ENCODE measurements at places on chromosomes 5 and 9.

GRCh38 chr9:133375116-133375723 is 640 bp downstream of the SURF4 start:
- no peak for DNase-seq

DNA sequence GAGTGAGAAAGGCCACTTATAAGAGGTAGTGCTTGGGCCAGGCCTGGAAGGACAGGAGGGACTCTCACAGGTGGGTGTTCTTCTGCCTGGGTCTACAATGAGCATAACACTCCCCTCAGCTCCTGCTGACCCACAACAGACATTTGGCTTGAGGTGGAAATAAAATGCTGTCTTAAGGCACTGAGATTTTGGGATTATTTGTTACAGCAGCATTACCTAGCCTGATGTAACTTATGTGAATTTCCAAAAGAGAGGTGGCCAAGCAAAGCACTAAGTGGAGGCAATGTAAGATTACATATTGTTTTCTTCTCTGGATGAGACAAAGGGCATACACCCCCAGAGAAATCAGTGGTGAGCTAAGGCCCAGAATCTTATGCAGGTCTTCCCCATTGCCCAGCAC is 221.5 kb downstream of the PAX5 start:
- DNase-seq, result no peak

- no peak for DNase-seq
Observed at GRCh38 chr5:146071171-146071570, 34.2 kb downstream of the PLAC8L1 start.

GRCh38 chr5:164153469-164154172 is 648.2 kb downstream of the MAT2B start:
- DNase-seq, result no peak

All from stimulated activated CD8-positive, alpha-beta memory T cell treated with anti-CD3 and anti-CD28 coated beads, Interleukin-15, amount 100 ng/mL, for 4 hours (primary cell).